ENCODE measurements at places on chromosomes 16 and 17.

GRCh38 chr17:79168486-79169055 lies 93.9 kb downstream of the ENGASE start:
- DNase-seq: no peak

DNA sequence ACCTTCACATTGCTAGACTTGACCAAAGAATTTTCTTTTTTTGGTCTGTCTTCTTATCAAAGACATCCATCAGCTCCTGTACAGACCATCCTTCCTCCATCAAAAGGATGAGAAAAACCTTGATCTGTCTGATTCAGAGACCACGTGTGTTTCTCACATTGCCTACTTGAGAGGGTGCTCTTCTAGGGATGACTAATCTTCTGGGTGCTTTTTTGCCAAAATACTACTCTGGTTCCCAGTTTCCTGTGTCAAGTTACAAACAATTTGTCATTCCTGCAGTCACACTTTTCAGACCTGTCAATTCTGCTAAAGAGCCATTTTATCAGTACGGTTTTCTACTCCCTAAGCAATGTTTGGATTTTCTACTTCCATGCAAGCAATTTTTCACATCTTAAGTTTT lies 492.2 kb downstream of the CDH11 start:
- peak; percentile 51 for DNase-seq

GRCh38 chr17:76493505-76494167 lies 7.6 kb downstream of the RHBDF2 start:
- no peak for DNase-seq

- no peak for DNase-seq
These were observed 3.5 kb downstream of the MEFV start for GRCh38 chr16:3252967-3253366.

- DNase-seq: no peak
These were observed 607.3 kb upstream of the GOT2 start for GRCh38 chr16:59341368-59341767.

DNA sequence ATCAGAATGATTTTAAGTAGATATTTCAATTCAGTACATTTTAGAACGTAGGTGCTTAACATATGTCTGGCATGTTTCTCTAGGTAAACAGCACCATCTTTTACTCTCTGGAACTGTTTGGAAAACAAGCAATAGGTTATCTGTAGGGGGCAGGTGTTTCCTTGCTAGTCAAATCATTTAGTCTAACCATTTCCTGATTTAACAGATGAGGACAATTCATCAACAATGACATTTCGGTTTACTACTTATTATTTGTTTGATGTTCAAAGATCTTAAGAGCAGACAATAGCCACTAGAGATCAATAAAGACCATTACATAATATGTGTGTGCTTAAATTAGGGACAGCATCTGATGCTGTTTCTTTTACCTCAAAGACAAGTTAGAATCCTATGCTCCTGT lies 173.1 kb downstream of the CEP112 start:
- DNase-seq: no peak

DNA sequence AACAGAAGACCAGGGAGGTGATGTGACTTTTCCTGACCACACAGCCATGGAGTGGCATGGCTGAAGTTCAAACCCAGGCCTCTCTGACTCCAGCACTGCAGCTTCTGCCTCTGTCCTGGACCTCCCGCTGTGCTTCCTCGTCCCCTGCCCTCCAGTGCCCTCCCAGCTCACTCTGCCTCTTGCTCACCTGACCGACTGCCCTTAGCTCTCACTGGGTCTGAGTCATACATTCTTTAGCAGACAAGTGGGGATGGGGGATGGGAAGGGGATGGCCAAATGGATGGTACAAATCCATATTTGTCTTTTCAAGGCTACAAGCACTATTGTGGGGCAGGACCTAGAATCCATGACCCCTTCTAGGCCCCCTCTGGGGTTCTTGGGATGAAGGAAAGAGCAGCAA lies 33.0 kb downstream of the PITPNM3 start:
- DNase-seq: peak; percentile 48

- DNase-seq: no peak
These were observed 5.7 kb upstream of the HID1 start for GRCh38 chr17:74978240-74978639.

GRCh38 chr17:7238420-7239090 lies 702 bp downstream of the PHF23 start:
- peak; percentile 56 for DNase-seq

- no peak for DNase-seq
These were observed 7.8 kb upstream of the KRT19 start for GRCh38 chr17:41535764-41536481.

DNA sequence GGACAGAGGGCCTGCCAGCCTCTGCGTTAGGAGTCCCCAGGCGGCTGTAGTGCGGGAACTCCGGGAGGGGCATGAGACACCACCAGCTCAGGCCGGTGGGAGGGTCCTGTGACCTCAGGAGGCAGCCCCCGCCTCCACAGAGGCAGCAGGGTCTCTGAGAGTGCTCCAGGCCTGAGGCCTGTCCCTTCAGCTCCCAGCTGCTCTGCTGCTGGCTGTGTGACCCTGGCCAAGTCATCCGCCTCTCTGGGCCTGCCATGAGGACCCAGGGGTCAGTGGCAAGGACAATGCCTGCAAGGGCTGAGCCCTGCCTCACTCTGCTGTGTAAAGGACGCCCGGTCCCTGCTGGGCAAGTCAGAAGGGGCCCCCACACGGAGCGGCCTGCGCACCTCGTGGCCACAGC lies 27.1 kb upstream of the ZFPM1 start:
- DNase-seq: no peak

DNA sequence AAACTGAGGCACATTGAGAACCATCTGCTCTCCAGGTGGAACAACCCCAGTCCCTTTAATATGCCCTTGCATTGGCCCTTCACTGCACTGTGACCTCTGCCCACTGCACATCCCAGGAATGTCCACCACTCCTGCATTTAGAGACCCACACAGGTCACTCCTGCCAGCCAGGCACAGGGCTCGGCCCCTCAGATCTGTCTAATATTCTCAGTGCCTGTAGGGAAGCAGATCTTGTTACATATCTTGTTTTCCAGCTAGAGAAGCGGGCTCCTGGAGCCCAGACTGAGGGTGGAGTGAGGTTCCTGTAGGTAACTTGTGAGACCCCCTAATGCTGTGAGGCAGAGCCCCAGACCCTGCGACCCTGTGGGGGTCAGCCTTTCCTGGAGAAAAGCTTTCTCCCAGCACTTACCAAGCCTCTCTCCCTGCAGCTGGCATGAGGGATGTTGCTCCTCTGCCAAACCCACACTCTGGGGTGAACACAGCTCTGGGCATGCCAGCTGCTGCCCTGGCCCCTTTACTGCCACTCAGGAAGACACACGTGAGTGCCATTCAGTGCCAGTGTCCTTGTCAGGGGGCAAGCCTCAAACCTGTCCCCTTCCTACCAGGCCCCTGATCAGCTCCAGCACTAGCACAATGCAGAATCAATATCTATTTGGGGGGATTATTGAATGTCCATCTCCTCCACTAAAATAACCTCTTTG lies 40.3 kb upstream of the CRHR1 start:
- no peak for DNase-seq

- DNase-seq: no peak
These were observed 6.1 kb downstream of the TBX21 start for GRCh38 chr17:47739150-47739549.

GRCh38 chr17:17079761-17080160 lies 37.5 kb downstream of the MPRIP start:
- DNase-seq: no peak

- peak; percentile 51 for DNase-seq
These were observed 83.9 kb downstream of the HIC1 start for GRCh38 chr17:2138761-2139160.

- peak; percentile 47 for DNase-seq
These were observed 48.3 kb downstream of the TBC1D16 start for GRCh38 chr17:79987187-79987934.

- no peak for DNase-seq
These were observed 5.6 kb downstream of the GP2 start for GRCh38 chr16:20321671-20322070.

DNA sequence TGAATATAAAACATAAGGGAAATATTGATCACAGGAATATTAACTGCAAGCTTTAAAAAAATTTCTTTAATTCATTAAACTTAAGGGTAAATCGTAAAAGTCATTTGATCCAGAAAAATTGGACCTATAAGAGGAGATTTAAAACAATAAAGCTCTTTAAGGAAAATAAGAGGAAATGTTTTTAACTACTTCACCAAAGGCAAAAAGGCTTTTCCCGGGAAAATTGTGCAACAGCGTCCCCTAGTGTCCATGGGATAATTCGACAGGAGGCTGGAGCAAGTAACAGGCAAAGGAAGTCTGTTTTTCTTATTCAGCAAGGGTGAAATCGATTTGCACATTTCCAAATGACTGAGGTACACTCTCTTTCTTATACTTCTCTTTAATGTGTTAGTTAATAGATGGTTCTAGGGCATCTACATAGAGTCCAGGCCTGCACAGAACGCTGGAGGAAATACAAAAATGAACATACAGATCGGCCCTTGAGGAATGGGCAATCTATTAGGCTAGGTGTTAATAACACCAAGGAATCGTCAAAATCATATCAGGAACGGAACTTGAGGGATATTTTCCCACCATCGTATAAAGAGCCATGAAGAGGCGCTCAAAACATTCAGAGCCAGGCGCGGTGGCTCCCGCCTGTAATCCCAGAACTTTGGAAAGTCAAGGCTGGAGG lies 61.4 kb downstream of the ZNF18 start:
- peak; percentile 40 for DNase-seq

DNA sequence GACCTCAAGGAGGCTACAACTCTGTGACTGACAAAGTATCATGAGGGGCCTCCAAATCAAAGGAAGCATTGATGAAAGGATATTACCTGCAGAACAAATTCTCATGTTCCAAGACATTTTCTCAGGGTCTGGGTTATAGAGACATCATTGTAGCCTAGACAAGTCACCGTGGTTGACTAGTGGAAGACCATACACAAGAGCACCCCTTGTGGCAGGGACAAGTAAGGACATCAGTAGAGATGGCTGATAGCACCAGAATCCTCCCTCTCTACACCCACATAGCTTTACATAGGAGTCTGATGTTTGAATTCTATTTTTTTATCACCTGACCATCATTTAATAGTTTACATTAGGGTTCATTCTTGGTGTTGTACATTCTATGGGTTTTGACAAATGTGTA lies 32.5 kb upstream of the CDH8 start:
- DNase-seq: peak; percentile 0

DNA sequence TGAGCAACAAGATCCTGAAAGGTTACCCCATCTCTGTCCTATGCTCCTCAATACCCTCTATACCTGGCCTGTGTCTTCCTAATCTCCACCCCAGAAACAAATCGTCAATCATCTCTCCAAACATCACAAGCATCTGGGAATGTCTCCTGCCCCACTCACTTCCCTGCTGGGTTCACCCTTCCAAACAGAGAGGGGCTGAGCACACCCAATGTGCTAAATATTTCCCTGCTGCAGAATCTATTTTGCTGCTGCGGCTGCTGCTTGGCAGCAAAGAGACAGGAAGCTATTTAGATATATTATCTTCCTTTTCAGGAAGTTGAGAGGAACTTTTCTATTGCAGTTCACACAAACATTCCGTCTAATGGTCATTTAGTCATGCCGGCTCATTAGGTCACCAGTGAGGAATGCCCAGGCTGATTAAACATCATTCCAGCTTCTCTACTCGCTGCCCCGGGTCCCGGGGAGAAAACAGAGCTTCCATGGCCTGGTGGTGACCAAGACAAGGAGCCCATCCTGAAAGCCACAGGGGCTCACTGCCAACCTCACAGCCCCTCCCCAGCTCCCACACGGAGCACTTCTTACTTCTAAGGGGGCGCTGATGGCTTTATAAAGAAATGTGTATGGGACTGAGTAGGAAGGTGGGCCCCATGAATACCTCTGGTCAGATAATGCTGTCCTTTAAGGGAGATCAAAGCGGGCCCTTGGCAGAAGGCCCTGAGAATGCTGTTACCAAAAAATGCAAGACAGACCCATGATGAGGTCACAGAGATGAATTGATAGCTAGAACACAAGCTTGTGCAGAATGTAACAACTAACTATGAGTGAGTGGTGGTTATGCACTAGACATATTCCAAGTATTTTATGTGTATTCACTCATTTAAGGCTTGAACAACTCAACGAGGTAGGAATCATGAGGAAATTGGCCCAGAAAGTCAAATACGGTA lies 218.3 kb downstream of the SOX9 start:
- DNase-seq: peak; percentile 95

DNA sequence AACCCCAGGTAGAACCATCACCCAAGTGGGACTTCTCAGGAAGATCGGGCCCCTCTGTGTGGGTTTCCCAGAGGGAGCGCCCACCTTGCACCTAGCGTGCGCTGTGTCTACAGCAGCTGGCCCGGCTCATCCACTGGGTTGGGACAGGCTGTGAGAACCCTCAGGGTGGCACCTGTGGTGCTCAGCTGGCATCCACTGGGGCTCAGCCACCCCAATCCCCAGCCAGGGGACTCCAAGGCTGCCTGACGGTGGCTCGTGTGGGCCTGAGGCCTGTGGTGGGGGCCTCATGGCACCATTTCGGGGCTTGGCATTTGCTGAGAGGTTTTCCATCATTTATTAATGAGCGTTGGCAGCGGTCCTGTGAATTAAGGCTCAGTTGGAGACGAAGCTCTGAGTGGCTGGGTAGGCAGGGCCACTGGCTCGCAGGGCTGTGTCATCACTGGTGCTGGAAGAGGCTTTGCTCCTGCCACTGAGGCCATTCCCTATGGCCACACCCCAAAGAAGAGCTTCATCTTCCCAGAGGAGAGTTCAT lies 28.5 kb downstream of the CACNG4 start:
- no peak for DNase-seq

GRCh38 chr17:1713878-1714426 lies 3.8 kb upstream of the TLCD2 start:
- DNase-seq: peak; percentile 48

DNA sequence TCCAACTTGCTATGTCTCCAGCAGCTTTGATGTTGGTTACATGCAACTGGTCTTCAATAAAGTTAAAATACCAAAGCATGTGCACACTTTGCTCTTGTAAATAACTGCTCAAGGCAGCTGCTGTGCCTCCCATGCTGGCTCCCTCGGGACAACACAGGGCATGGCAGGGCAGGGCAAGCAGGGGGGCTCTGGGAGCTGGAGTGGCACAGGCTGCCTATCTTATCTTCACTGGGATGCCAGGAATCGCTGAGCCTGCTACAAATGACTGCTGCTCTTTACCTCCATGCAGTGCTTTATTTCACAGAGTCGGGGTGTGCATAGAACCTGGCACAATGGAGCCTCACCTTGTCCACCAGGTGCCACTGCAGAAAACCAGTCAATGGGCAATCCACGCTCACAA lies 21.8 kb downstream of the PEMT start:
- no peak for DNase-seq

- DNase-seq: no peak
These were observed 159.9 kb downstream of the ANKFN1 start for GRCh38 chr17:56313201-56313600.

- no peak for DNase-seq
These were observed 305.7 kb downstream of the RBFOX1 start for GRCh38 chr16:7638306-7638705.

- peak; percentile 35 for DNase-seq
These were observed 22.0 kb downstream of the SALL1 start for GRCh38 chr16:51129105-51129504.

All from GM23248 (cell line).